ENCODE measurements at places on chromosomes 7 and 10.

DNA sequence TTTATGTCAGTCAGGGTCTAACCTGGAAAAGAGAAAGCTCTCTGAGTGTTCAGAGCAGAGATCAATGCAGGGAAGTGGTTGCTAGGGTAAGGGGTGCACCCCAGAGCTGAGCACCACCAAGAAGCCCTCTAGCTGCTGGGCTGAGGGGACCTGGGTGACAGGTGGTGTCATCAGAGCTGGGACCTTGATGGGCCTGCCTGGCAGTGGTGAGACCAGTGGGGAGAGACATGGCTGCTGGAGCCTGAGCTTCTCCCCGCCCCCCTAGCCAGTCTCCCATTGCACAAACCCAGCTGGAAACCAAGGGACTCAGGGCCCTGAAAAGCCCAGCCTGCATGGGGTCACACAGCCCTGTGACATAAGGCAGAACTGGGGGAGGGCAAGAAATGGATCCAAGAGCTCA, 49.1 kb upstream of the OSBPL3 start:
- no peak for DNase-seq

GRCh38 chr10:2228320-2228901, 491.1 kb upstream of the ADARB2 start:
- DNase-seq, result no peak

- peak; percentile 49 for DNase-seq
Observed at GRCh38 chr10:75396631-75397495, 4.7 kb downstream of the ZNF503 start.

DNA sequence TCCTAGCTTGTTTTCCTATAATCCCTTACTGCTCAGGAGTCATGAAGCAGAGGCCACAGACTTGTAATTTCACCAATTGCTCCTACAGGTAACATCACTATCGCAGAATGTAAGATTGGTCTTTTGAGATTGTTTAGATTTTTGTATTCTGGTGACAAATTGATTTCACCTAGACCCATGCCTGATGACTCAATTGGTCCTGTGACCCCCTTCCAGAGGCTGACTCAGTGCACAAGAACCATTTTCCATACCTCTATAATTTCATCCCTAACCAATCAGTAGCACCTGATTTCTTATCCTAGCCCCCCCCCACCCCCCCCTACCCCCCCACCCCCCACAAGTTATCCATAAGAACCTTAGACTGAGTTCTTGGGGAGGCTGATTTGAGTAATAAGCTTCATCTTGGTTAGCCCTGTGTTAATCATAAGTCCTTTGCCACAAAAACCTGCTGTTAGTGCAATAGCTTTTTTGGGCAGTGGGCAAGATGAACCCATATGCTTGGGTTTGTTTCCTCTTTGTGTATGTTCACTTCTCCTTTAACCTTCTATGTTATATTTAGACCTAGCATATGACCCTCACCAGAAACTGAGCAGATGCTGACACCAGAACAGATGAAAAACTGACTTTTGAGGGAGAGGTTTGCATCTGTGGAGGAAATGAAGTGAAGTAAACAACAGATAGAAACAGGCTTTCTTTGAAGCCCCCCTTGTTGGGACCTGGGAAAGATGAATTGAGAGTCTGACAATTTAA, 187.1 kb downstream of the KIF20B start:
- no peak for DNase-seq

GRCh38 chr7:140649556-140650205, 9.1 kb upstream of the DENND2A start:
- peak; percentile 32 for DNase-seq

GRCh38 chr7:30930621-30931020, 19.0 kb downstream of the AQP1 start:
- DNase-seq, result no peak

DNA sequence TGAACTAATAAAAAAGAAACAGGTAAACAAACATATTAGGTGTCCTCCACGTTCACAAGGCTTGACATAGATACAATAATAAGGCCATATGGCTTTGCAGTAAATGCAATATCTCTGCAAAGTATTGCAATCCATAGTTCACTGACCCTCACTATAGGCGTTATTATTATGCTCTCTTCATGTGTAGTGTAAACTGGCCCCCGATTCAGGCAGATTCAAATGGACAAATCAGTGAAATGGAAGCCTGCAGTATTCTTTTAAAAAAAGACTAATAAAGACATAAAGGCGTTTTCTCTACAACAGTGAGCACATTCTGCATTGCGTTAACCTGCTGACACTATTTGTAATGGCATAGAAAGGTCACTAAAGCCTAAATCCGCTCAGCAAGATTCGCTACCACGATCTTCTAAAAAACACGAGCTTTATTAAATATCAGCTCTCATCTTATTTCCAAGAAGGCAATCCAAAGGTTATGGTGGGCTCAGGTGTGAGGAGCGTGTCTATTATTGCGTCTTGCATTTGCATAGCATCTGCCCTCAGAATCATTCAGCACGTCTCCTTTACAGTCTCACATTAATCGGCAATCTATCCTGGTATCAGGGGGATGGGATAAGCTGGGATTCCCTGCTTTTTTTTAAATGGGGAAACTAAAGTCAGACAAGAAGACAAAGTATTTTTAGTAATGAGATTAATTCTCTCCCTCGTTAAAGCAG, 36.2 kb downstream of the FRMD4A start:
- no peak for DNase-seq

- DNase-seq, result no peak
Observed at GRCh38 chr10:5297466-5297865, 67.3 kb upstream of the UCN3 start.

DNA sequence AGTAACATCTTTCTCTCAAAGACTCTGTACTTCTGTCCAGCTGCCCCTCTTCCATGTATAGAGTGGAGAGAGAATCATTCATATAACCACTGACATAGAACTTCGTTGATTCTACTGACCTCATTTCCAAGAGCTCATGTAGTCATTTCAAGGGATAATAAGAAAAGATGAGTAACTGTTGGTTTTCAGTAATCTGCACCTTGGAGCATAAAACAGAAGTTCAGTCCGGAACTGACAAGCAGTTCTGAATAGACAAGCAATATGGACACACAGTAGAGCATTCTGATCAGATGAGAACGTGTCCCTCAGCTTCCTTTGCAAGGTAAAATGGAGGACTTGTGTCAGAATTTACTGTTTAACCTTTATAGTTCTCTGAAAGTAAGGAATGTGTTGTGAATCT, 847.1 kb downstream of the REEP3 start:
- DNase-seq, result peak; percentile 58

GRCh38 chr10:48982584-48982983, 42.9 kb upstream of the LRRC18 start:
- peak; percentile 16 for DNase-seq

DNA sequence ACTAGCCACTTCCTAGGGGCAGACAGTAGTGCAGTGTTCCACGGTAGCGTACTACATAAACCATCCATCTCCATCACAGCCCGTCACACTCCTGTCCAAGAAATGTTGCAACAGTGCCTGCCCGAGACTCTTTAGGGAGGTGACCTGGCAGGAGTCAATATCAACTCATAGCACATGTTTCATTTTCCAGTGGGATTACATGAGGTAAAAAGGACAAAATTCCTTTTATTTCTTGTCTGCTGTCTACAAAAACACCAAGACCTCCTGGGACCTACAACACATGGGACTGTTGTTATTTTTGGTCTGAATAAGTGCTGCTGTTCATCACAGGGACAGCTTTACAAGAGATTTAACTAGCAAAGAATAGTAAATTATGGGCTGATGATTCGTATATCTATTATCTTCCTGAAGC, 99.9 kb downstream of the MPP7 start:
- DNase-seq, result no peak

DNA sequence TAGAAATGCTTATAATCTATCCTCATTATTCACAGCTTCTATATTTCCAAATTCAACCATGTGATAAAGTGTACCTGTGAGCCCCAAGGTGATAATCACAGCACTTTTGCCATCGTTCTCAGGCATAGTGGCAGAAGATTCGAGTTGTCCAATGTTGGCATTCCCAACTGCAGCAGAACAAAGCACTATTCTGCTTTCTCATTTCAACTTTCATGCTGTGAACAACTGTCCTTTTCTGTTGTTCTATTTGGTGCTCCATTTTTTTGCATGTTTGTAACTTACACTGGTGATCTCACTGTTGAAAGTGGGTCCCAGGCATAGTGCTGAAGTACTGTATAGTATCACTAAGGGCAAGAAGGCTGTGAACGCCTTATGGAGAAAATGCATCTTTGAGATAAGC, 438.2 kb downstream of the PAXIP1 start:
- DNase-seq, result no peak

- no peak for DNase-seq
Observed at GRCh38 chr10:1320739-1321320, 264.6 kb downstream of the WDR37 start.

DNA sequence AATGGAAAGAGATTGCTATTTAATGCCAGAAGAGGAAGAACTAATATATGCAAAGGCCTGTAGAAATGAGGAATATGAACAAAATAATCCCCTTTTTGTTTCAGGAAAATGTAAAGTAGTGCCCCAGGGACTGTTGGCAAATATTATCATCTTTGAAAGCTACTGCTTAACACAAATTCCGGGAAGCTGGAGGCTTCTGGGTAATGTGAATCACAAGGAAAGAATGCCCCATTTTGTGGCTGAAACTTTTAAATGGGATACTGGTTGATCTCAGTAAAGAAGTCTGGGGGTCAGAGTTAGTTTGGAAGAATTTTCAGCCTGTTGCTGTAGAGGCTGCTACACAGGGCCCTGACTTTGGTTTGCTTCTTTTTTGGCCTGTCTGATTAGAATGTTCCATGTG, 141.0 kb downstream of the PTEN start:
- peak; percentile 4 for DNase-seq

- no peak for DNase-seq
Observed at GRCh38 chr10:109963439-109963838, 40.1 kb upstream of the XPNPEP1 start.

GRCh38 chr10:27893358-27893954, 105.4 kb downstream of the ODAD2 start:
- DNase-seq, result peak; percentile 69

DNA sequence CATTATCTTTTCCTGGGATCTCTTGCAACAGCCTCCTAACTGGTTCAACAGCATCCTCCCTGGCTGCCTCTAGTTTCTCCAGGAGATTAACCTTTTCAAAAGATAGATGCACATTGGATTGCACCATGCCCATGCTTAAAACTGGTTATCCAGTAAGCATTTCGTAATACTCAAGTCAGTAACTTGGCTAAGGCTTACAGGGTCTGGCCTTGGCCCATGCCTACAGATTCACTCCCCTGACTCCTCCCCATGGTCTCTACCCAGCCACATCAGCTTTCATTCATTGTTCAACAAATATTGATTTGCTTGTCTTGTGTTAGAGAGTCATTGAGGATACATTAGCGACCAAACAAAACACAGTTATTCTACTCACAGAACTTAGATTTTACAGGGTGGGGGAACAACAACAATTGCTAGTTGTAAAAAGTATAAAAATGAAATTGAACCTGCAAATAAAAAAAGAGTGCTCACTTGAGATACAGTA, 1.8 kb upstream of the KIF20B start:
- no peak for DNase-seq

DNA sequence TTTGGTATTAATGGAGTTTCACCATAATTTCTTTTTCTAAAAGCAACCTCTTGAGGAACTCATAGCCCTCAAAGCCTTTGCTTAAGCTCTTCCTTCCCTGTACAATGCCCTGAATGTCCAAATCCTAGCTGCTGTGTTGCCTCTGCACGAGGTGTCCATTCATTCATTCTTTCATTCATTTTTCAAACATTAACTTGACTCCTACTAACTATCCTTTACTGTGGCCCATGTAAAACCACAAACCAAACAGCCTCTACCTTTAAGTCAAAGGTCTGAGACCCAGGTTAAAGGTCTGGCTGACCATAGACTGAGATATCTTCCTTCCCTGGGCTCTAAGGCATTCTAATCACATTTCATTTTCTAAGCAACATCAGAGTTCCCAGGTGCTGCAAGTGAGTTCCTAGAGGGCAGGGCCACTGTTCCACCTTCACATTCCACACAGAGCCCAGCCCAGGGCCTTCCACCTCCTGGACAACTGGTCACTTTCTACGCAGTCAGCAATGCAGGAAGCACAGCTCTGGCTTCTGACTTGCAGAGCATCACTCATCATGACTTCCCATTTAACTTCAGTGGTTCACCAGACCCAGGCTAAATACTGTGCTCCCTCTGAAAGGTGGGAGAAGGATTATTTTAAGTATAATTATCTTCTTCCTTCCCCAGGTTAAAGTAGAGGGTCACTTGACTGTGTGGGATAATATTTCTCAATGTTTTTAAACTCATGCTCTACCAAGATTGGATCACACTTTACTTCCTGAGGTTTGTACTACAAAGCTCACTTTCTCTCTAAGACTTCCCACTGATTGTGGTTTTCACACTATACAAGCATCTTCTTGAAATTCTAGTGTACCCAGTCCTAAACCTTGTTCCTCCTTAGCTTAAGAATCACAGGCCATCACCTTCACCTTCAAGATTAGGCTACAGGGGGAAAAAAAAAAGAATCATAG, 19.1 kb downstream of the ATXN7L1 start:
- peak; percentile 22 for DNase-seq

DNA sequence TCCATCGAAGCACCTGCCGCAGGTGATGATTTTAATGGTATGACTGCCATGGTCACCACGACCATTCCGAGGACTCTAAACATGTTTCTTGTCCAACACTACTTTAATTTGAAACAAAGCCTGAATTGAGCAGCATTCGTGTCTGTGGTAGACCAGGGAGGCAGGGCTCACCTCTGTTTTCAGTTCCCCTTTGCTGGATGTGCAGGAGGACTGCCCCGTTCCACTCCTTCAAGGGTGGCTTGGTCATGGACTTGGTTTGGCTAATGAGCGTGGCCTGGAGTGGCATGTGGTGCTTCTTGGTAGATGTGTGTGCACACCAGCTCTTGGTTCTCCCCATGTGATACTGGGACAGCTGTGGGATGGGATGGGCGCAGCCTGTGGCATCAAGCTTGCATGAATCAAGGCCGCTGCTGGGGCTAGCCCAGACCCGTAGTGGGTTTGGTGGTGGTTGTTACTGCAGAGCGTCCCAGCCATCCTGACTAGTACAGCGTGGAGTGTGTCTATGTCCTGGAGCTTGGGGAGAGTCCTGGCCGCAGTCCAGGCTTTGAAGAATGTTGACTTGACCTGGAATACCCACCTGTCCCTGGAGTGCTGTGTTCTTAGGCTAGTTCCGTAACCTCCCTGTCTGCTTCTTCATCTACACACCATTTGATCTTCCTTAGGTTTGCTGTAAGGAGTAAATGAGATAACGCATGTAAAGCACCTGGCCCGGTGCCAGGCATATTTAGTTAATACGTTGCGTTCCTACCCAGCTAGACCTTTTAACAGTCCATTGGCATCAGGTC, 34.8 kb downstream of the MGMT start:
- DNase-seq, result no peak

All from kidney tubule cell (primary cell).